ENCODE measurements at places on chromosomes 7 and 10. TPM values are rescaled to one million over a fixed set of nuclear protein-coding genes. Genes with fewer than 3 reads are reported as not detected.
A peak's percentile ranks its signal among the peaks of the same experiment; 100 is the strongest.

Gene ASAH2
- 1.5 TPM for total RNA-seq

- no peak for DNase-seq
These were observed 3.4 kb downstream of the TWIST1 start for GRCh38 chr7:19113855-19114550.

DNA sequence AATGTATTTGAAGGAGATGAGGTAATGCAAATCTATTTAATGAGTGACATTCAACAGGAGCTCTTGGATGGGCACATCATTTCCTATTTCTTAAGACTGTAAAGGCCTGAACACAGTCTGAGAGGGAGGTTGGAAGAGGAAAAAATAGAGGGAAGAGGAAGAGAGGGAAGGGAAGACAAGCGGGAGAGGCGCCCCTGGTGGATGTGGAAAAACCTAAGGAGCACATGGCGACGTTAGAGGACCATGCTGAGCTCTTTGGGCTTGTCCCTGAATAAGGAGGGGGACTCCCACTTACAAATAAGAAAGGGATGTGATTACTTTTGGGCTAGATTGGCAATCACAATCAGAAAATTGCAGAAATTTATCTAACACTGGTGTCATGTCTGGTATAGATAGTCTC, 19.6 kb downstream of the SUN3 start:
- DNase-seq, result no peak

Gene GCK
- total RNA-seq, result 0.23 TPM

GRCh38 chr7:7136466-7137381, 45.6 kb upstream of the C1GALT1 start:
- no peak for DNase-seq

GRCh38 chr10:33022090-33022489, 64.1 kb upstream of the ITGB1 start:
- DNase-seq, result no peak

GRCh38 chr10:73838008-73838567, 26.7 kb upstream of the NDST2 start:
- no peak for DNase-seq

GRCh38 chr7:156949541-156950380, at the start of gene NOM1:
Gene NOM1, plus strand, starts transcription at chr7:156949712. Its CDS starts 26 bp downstream, at chr7:156949738.
- peak; percentile 96 for DNase-seq
